ENCODE measurements at places on chromosomes 3 and 15.

GRCh38 chr3:114218006-114218405, 19.4 kb downstream of the ZNF80 start:
- no peak for DNase-seq

DNA sequence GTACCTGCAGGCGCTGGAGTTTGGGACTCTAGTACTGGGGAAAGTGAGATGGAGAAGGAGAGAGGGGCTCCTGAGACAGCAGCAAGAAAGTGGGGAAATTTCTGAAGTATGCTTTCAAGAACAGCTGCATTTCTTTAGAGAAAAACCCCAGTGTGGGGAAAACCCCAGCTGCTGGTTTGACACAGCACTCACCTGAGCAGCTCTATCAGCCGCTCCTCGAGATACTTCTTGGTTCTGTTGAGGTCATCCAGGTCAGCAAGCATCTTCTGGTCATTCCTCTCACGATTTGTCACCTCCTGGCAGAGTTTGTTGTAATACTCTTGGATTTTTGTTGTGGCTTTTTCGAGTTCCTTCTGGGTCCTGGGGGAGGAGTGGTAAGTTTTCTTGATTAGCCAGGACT, 18.8 kb downstream of the CXCR6 start:
- DNase-seq = no peak

- DNase-seq = no peak
Measured at GRCh38 chr15:25171856-25172687, 217.3 kb downstream of the SNRPN start.

DNA sequence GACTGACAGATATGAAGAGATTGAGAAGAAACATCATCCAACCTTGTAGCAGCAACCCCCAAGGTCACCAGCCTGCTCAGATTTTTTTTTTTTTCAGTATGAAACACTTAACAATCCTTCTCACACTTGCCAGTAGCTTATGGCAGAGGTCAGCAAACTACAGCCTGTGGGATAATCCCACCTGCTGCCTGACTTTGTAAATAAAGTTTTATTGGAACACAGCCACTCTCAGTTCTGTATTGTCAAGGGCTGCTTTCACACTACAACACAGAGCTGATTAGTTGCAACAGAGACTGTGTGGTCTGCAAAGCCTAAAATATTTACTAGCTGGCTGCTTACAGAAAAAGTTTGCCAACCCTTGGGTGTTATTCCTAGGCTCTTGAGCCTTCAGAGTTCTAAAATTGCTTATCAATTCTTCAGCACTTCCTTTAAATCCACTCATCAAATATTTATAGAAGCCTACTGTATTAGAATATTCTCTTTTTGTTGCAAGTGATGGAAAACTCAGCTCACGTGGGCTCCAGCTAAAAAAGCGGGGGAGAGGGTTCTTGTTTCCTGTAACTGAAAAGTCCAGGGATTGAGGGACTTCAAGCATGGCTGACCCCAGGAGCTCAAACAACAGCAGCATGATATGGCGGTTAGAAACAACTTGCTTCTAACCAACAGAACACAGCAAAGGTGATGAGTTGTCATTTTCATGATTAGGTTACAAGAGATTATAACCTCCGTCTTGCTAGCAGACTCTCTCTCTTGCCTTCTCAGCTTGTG, 246.1 kb downstream of the SHQ1 start:
- no peak for DNase-seq

- no peak for DNase-seq
Measured at GRCh38 chr3:185457376-185457775, 41.5 kb downstream of the TMEM41A start.

DNA sequence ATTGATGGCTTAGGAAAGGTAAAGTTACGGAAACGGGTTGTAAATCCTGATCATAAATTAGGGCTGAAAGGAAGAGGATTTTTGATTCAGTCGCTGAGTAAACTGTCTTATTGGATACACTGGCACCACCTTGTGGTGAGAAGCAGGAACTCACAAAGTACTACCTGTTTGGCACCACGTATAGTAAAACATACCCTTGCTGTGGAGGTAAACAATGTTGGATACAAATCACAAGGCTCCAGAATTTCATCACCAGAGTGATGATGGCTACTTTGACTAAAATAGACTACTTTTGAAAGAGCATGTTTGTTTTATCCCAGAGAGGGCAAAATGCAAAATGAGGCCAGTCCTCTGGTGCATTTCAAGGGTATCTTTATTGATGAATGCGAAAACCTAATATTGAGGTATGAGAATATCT, 216.9 kb downstream of the IGSF11 start:
- DNase-seq = peak; percentile 35

GRCh38 chr15:91031796-91032195, 9.4 kb upstream of the VPS33B start:
- no peak for DNase-seq

DNA sequence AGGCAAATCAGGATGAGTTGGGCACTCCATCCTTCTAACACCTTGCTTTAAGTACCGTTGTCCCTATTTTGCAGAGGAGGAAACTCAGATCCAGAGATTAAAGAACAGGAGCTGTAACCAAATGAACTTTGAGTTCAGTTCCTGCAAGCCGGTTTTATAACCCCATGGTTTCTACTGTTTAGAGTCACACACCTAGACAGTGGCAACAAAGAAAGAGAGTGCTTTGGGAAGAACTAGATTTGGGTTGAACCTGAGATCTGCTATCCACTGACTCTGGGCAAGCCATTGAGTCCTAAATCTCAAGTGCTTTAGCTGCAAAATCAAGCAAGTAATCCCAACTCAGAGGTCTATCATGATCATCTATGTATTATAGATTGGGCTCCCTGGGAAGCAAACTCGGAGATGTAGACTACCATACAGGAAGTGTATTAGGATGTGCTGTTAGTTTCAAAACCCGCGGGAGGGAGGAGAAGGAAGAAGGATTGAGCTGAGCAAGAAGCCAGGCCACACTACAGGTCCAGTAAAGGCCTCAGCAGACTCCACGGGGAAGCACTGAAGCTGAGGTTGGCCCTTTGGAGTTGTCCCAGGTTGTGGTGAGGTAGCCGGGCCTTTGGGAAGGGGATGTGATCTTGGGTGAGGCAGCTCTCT, 42.2 kb downstream of the SRGAP3 start:
- no peak for DNase-seq

- no peak for DNase-seq
Measured at GRCh38 chr3:183638101-183638852, 2.9 kb downstream of the KLHL24 start.

- peak; percentile 41 for DNase-seq
Measured at GRCh38 chr15:36844534-36844998, 255.8 kb downstream of the MEIS2 start.

DNA sequence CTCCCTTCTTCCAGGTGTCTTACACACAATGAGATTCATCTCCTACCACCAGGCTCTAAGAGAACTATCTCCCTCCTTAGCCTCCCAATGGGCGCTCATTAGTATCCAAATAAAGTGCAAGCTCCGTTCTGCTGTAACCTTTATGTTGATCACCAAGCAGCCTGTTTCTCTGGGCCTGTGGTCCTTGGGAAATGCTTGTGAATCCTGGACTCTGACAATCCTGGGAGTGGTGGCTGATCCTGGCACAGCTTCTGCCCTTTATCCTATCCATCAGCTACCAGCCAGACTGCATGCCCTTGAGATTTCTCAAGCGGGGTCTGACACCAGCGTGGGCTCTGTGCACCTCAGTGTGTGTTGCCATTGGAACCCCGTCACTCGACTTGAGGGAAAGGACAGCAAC, 26.1 kb upstream of the USP3 start:
- no peak for DNase-seq

- DNase-seq = no peak
Measured at GRCh38 chr15:38049891-38050290, 115.5 kb downstream of the TMCO5A start.

DNA sequence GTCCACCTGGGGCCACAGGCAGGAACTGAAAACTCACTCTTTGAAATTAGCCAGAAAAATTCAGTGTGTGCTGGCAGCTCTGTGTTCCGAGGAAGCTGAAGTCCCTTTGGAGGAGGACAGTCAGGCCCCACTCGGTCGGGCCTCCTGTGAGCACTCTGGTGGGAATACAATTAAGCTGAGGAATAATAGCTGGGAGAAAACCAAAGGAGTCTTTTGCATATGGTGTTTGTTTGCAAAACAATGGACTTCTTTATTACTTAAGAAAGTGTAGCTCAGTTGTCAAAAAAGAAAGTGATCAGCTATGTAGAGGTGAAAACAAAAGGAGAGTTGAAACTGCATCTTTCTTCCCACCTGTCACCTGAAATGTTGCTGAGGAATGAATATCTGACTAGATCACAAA, 202.5 kb downstream of the MEIS2 start:
- no peak for DNase-seq

GRCh38 chr3:177591379-177591778, 394.1 kb upstream of the TBL1XR1 start:
- DNase-seq = no peak

GRCh38 chr3:117633207-117633606, 923.6 kb downstream of the TUSC7 start:
- no peak for DNase-seq

GRCh38 chr3:76900596-76900995, 139.3 kb upstream of the ROBO2 start:
- DNase-seq = no peak

DNA sequence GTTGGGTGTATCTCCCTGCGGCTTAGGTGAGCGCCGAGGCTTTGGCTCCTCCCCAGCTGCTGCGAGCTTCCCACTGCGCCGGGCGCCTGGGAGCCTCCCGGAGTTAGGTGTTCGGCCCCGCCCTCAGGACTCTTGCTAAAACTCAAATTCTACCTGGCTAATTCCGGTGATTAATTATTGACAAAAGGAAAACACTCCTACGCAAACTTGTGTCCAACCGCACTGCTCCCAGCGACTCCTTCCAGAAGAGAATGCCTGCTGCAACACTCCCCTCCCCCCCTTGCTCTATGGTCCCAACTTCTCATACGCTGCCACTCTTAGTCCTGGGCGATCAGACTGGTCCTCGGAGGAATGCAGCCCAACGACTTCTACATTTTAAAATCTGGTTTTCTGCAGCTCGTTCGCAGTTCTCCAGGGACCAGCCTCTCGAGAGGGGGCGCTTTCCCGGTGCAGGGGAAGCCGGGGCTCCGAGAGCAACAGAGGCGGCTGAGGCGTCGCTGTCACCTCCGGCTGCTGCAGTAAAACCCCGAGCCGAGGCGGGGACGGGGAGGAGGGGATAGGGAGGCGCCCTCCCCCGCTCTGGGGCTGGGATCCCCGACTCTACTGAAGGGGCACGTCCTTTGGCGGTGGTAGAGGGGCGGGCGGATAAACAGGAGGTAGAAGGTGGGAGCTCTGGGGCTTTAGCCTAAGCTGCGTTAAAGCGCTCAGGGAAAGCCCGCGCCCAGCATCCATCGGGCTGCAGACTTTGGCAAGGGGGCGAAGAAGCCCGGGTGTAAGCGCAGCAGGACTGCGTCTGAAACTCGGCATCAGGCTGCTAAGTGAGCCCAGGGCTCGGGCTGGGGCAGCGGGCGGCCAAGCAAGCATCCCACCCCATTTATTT, at the start of gene SPTSSB:
TSS of gene SPTSSB (minus strand) at position 77 of the 880 bp plus-strand sequence. CDS start 25,194 bp downstream, outside the sequence.
- DNase-seq = peak; percentile 9

DNA sequence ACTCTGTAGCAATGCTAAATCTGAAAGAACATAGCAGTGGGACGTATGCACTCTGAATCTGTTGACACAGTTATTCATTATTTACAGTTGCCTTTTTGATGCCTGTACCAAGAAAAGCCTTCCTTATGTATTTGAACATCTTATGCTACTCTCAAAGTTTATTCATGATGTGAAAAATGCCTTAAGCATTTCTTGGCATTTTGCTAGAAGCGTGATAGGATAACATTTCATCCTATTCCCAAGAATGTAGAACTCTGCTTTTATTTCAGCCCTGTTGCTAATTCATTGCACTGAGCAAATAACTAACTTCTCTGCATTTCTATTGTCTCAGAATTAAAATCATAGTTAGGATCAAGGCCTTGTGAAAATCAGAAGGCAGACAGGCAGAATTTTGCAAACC, 105.5 kb downstream of the STRIT1 start:
- DNase-seq = no peak

- DNase-seq = peak; percentile 20
Measured at GRCh38 chr15:35038626-35039451, 46.3 kb downstream of the NANOGP8 start.

DNA sequence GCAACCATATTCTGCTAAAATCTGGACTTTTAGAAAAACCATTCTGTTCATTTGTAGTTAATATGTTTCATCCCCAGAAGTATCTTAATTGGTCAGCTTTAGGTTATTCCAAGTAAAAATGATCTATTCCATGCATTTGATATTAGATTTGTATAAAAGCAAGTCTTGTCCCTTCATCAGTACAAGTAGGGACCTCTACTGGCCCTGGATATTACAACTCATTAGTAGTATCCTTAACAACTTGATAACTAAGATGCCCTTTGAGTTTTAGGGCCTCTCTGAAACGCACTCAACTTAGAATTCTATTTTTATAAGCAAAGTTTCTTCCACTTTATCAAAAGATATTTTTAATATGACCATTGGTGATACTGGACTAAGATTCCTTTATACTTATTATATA, 25.3 kb upstream of the SELENOT start:
- DNase-seq = no peak

DNA sequence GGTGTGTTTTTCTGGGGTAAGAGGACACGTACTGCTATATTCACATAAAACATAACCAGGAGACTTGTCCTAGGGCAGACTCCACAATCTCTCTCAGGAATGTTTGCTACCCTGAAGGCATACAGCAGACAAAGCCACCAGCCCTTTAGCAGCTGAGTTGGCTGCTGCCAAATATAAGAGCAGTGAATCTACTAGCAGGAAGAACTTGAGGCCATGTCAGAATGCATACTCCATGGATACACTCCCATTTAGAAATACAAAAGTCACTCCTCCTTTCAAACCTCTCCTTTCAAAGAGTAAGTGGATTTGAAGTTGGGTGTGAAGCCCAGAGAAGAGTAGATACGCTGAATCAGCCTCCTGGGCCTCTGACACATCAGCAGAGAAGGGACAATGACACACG, 94.1 kb downstream of the CADPS start:
- DNase-seq = no peak

DNA sequence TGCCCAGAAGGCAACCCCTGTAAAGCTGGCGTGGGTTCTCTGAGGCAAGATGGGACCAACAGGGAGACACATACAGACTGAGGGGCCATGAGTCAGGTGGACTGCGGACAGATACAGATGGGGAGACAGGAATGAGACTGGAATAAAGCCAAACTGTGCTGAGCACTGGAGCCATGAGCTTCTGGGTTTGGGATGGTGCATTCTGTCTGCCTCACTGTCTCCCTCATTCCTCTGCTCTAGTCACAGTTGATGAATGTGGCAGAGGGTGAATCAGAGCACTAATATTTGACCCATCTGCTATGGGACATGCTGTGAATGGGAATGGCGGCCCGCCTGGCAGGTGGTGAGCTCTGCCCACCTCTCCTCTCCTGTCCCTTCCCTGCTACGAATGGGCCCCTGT, 262.9 kb downstream of the EPHB1 start:
- DNase-seq = no peak

GRCh38 chr3:94291686-94292085, 228.8 kb downstream of the NSUN3 start:
- DNase-seq = peak; percentile 19
